T47D (cell line): ENCODE measurements at places on chromosomes 2 and 18.

DNA sequence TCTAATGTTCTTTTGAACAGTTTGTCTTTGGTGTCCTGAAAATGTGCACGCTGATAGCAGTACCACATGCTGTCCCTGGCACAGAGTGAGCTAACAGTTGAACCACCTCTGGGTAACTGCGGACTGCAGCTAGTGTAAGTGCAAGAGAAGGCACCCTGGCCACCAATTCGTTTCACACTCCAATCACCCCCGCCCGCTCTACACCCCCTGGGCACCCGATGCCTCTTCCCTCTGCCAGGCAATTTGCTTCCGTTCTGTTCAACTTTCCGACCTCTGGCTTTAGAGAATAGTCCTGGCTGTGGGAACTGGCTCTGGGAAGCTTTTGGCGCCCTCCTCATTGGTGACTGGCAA, 1.4 kb downstream of the DOCK10 start:
- no peak for DNase-seq

DNA sequence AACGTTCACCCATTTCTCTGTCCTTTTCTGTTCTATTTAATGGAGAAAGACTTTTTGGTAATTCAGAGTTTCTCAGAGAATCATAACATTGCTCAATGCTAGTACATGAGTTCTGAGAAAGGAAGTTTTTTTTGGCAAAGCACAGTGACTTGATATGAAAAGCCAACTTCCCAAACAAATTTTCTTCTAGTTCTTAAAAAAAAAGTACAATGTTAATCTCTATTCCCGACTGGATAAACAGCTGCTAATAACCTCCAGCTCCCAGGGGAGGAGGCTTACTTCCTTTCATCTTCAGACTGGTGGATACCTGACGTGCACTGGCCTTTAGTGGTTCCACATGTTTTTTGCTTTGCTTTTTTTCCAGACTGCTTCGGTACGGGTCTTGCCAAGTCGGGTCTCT, 284.6 kb upstream of the CCDC68 start:
- DNase-seq: no peak

DNA sequence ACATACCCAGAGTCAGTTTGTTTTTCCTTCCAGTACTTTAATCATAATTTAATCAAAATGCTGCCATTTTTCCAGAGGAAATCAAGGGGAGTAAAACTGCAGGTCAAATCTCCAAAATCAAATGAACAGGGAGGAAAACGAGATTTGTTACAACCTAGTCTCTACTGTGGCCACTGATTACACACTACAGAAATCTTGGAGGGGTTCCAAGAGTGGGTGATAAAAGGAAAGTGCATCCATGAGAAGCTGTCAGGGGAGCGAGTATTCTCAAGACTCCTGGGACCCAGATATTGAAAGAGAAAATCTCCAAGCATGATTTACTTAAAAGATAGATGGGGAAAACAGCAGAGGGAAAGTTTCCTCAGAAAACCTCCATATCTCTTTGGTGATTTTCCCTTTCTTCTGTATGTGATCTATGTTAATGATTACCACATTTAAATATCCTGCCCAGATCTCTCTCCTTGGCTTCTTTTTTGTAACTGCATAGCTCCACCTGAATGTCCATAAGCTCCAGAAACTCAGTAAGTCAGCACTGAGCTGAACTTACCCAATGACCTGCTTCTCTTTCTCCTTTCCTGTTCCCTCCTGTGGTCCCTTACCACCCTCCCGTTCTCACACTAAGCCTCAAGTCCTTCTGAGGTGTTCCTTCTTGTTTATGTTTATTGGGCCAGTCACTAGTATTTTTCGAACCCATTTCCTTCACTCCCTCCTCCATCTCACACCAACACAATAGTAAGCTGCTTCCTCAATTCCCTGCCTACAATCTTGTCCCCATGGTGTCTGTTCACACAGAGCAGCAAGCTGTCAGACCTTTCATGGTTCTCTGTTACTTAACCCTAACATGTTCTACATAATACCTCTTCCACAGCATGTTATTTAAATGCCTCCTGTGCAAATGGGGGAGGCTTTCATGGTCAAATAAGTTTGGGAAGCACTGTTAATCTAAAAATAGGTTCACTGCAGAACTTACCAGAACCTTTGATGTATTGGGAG, 73.9 kb upstream of the TWSG1 start:
- DNase-seq: no peak

DNA sequence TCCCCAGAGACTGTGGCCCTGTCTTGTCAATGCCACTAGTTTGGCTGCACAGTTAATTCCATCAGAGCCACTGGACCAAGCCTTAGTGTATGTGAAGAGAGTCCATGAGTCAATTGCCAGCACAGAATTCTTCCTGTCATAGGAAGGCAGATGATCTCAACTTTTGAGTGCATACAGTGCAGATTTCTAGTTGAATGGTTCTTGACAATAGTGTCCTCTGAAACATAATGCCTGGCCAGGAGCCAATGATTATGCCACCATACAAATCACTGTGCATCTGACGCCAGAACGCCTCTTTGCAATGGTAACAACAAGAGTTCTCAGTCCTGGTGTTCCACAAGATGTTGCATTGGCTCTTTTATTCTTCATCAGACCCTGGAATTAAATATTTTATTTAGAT, 7.1 kb downstream of the NEUROD1 start:
- DNase-seq: no peak

DNA sequence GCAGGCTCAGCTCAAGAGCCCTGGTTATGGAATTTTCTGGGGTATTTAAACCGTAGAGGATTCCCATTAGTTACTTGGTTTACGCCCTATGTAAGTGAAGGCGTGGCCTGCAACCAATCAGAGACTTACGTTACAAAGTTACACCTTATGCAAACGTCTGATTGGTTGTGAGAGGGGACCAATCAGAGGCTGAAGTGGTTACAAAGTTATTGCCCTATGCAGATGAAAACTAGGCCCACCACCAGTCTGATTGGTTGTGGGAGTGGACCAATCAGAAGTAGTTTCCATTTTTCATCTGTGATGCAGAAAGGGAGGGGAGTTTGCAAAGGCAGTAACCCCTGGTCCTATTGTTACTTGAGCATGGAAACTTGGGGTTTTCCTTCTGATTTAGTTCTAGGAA, 49.1 kb downstream of the DLGAP1 start:
- peak; percentile 1 for DNase-seq

- no peak for DNase-seq
Observed at GRCh38 chr2:4144731-4145130, 441.4 kb downstream of the DCDC2C start.

GRCh38 chr2:157952558-157952957, 76.4 kb upstream of the ACVR1 start:
- no peak for DNase-seq

DNA sequence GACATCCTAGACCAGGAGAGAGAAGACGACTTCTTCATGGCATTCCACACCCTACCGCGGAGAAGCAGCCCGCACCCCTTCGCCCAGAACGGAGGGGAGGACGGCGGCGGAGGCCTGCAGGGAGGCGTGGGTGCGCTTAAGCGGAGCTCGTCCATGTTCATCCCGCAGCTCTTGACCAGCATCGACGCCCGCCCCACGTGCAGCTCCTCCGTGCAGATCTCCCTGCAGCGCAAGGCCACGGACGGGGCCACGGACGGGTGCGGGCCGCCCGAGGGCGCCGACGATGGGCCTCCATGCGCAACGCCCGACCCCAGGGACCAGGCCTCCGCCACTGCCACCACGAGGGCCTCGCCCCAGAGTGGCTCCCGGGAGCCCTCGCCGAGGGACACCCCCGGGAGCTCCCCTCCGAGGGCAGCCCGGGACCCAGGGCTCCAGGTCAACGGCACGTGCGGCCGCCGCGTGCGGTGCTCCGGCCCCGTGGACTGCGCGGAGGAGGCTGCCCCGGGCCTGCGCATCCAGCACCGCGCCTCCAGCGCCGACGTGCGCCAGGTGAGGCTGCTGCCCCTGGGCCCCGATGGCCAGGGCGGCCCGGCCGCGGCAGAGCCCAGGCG, 211.8 kb downstream of the NEDD4L start:
- no peak for DNase-seq

- DNase-seq: no peak
Observed at GRCh38 chr2:166727095-166727494, 161.2 kb upstream of the XIRP2 start.

DNA sequence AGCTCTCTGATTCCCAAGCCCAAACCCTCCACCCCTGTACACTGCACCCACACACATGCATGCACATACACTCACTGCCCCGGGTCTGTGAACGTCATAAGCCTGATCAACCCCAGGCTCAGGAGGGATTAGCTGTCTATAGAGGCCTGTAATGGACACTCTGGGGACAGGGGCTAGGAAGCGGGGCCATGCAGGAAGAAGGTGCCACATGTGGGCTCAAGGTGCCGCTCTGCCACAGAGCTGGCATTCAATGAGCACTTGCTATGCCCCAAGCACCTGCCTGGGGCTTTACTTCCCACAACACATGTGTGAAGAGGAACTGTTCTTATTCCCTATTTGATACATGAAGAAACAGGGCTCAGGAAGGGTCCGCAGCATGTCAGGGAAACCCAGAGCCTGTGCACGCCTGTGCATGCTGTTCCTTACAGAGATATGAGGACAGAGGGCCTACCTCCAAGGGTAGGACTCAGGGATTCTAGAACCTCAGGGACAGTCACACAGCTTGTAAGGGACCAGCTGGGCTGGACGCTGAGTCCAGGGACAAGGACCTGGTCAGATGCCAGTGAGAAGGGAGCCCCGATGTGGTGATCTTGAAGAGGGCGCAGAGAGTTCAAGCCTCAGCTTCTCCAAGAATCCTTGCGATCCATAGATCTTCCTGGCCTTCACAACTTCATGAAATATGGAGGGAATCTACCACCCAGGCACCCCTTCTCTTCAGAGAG, 5.0 kb downstream of the BIN1 start:
- no peak for DNase-seq

DNA sequence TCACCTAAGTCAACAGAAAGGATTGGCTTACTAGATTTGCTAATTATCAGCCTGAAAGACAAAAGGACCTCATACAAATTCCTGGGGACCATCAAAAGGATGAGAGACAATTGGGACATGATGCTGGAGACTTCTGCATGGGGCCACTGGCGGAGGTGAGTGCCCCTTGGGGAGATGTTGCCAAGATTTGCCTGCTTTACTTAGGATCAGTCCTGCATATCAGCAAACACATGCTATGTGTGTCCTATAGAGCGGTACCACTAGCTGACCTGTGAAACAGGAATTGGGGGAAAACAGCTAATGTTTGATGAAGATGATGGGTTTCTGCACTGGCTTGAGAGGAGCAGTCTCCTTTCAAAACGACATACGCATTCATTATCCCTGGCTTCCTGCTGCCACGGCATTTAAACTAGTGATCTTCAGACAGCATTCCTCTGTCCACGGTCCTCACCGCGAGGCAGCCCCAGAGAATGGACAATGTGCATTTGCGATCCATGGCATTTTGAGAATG, 104.2 kb downstream of the TGIF1 start:
- DNase-seq: no peak

GRCh38 chr2:134590679-134591078, 128.1 kb downstream of the TMEM163 start:
- DNase-seq: no peak

- no peak for DNase-seq
Observed at GRCh38 chr2:207239754-207240494, 74.2 kb upstream of the KLF7 start.

DNA sequence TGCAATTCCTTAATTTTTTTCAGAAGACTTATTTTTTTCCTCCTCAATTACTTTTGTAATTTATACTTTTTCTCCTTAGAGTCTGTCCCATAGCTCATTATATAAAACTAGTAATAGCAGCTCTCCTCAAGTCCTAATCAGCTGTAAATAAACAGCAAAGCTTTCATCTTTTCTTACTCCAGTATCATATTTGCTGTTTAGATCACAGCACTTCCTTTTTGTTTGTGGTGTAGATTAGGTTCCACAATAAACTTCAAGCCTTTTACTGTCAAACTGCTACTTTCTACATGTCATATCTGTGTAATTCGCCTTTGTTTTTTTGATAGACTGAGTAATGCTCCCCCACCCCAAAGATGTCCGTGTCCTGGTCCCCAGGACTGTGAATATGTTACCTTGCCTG, 25.5 kb downstream of the GCG start:
- no peak for DNase-seq

GRCh38 chr18:5376986-5377385, 81.5 kb upstream of the ZBTB14 start:
- no peak for DNase-seq

- DNase-seq: no peak
Observed at GRCh38 chr18:48973731-48974130, 23.0 kb upstream of the SMAD7 start.

DNA sequence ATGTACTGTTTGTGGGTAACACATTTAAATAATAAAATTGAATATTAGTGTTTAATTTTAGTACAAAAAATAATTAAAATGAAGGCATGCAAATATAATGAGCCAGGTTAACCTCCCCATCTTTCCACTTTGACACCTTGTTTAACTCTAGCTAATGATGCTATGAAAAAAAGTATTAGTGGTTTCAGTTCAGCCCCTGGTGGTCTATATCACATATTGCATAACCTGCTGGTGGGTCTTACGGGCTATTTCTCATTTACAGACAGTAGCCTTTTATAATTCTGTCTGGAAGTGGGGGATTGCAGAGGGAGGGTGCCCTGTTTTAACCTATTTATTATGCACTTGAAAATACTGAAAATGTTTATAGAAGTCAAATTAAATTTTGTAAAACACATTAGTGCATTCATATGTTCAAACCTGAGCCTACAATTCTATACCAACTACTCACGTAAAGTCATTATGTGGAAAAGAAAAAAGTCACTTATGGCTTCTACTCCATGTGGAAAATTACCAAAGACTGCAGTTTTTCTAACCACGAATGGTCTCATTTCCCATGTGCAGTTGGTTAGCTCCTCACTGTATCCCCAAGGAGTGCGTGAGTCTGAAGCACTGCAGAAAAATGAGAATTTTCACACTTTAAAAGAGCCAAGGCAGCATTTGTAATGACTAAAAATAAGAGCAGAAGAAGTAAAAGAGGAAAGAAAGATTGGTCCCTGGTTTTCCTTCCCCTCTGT, 381.0 kb downstream of the MTX2 start:
- DNase-seq: no peak

- no peak for DNase-seq
Observed at GRCh38 chr2:162266460-162266760, 23.2 kb upstream of the FAP start.

GRCh38 chr2:203578759-203579643, 43.9 kb upstream of the RAPH1 start:
- peak; percentile 8 for DNase-seq
